ENCODE measurements at places on chromosomes 1 and 21. TPM values are rescaled to one million over a fixed set of nuclear protein-coding genes. Genes with fewer than 3 reads are reported as not detected.

Gene UBXN10
- 0.36 TPM for total RNA-seq

Gene SPRR1A
- total RNA-seq: not detected

Gene CACHD1
- 10.0 TPM for total RNA-seq

Gene OR2L2
- not detected for total RNA-seq

Gene CXADR
- total RNA-seq: 6.5 TPM

Gene CITED4
- 1.1 TPM for total RNA-seq

Gene FCGR3A
- not detected for total RNA-seq

Gene MR1
- total RNA-seq: 7.7 TPM

Gene FCRL5
- total RNA-seq: not detected

Gene VASH2
- not detected for total RNA-seq

Gene MGST3
- total RNA-seq: 116 TPM

Gene CD5L
- under 0.01 TPM for total RNA-seq

Gene SLC16A4
- 76.7 TPM for total RNA-seq

Gene SHISAL2A
- not detected for total RNA-seq

Gene SLC2A5
- not detected for total RNA-seq

Gene HENMT1
- total RNA-seq: 3.2 TPM

Gene CFAP45
- not detected for total RNA-seq

Gene CTH
- 8.6 TPM for total RNA-seq

Gene SPRR2A
- total RNA-seq: not detected

Gene CLCNKA
- total RNA-seq: not detected

Gene PWP2
- total RNA-seq: 29.6 TPM

Gene PRAMEF20
- not detected for total RNA-seq

Gene RHEX
- total RNA-seq: not detected

Gene RIPK4
- total RNA-seq: 32.7 TPM

Gene FTCD
- total RNA-seq: not detected

Gene GUCA2B
- not detected for total RNA-seq

Gene PM20D1
- total RNA-seq: not detected

Gene CRYAA
- not detected for total RNA-seq

Gene MLLT11
- total RNA-seq: 3.2 TPM

Gene ALX3
- not detected for total RNA-seq

Gene AKR7A3
- total RNA-seq: 0.69 TPM

Gene S100A5
- not detected for total RNA-seq

Gene VCAM1
- total RNA-seq: under 0.01 TPM

Gene TTC22
- total RNA-seq: under 0.01 TPM

Gene HSD3B1
- total RNA-seq: not detected

Gene FCRL4
- total RNA-seq: not detected

Gene B4GALT2
- total RNA-seq: 38.5 TPM

Gene KLHDC9
- 0.31 TPM for total RNA-seq

Gene VSIG8
- under 0.01 TPM for total RNA-seq

Gene AADACL4
- not detected for total RNA-seq

Gene PDPN
- total RNA-seq: not detected

Gene EPHA8
- total RNA-seq: not detected

Gene PLEKHN1
- 0.31 TPM for total RNA-seq

Gene DSCAM
- total RNA-seq: not detected
